PC-9 (cell line): ENCODE measurements at places on chromosomes 16 and 17.

DNA sequence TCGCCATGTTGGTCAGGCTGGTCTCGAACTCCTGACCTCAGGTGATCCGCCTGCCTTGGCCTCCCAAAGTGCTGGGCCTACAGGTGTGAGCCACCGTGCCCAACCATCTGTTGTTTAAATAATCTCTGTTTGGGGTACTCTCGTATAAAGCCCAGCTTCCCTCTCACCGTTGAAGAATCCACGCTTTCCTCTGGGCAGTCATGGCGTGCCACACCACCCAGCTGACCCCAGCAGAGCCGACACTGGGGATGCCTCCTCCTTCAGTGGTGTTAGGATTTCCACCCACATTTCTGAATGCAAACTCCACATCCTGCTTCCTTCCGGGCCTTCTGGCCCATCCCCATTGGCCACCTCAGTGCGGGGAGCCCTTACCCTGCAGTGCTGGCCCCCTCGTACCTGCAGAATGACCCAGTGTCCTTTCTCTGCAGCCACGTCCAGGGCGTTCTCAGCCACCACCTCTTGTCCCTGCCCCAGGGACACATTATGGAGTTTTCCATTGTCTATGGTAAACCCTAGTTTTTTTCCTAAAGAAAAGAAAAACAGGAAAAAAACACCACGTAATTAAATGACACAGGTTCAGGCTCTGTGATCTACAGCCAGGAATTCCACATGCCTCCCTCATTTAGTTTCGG, 60.4 kb downstream of the PGS1 start:
- no peaks in the 10 kb centered on the region for H3K36me3 ChIP-seq
- H3K27me3 ChIP-seq: no peaks in the 10 kb centered on the region
- no peak overlapping the region for H3K27ac ChIP-seq
- H3K4me1 ChIP-seq: no peaks in the 10 kb centered on the region

DNA sequence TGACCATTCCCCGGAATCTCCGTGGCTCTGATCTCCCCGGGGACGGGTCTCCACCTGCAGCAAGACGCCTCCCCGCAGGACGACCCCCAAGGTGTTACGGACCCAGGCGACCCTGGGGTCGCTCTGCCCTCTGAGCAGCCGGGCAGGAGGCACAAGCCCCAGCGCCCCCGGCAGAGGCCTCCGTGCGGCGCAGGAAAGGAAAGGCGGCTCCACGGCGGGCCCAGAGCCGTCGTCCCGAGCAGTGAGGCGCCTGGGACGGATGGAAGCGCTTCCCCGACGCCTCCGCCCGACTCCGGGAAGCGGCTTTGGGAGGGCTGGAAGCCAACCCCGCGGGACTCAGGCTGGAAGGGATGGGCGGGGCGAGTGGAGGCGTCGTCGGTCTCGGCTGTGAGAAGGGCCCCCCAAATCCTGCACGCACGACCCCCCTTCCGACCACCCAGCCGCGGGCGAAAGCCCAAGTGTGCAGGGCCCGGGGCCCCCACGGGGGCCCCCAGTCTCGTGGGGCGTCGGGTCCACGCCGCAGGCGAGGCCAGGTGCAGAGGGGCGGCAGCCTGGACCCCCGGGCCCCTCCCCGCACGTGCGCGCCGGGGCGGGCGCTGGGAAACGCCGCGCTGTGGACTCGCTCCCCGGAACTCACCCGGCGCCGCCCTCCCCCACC, 32.7 kb upstream of the RPH3AL start:
- no peaks in the 10 kb centered on the region for H3K27me3 ChIP-seq
- H3K4me3 ChIP-seq: peak overlapping the region; percentile 52; the same call in 1 of the 2 replicates
- no peak for DNase-seq
- H3K4me1 ChIP-seq: 0 out of 2 replicates have a peak, but pooled peaks cover 3% of the 10 kb centered on the region
- no peak overlapping the region for H3K27ac ChIP-seq
- no peaks in the 10 kb centered on the region for H3K36me3 ChIP-seq

DNA sequence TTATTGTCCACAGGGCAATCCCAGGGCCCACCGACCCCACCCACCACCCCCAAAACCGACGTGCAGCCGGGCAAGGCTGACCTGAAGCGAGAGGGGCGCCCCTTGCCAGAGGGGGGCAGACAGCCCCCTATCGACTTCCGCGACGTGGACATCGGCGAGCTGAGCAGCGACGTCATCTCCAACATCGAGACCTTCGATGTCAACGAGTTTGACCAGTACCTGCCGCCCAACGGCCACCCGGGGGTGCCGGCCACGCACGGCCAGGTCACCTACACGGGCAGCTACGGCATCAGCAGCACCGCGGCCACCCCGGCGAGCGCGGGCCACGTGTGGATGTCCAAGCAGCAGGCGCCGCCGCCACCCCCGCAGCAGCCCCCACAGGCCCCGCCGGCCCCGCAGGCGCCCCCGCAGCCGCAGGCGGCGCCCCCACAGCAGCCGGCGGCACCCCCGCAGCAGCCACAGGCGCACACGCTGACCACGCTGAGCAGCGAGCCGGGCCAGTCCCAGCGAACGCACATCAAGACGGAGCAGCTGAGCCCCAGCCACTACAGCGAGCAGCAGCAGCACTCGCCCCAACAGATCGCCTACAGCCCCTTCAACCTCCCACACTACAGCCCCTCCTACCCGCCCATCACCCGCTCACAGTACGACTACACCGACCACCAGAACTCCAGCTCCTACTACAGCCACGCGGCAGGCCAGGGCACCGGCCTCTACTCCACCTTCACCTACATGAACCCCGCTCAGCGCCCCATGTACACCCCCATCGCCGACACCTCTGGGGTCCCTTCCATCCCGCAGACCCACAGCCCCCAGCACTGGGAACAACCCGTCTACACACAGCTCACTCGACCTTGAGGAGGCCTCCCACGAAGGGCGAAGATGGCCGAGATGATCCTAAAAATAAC, 3.0 kb downstream of the SOX9 start:
- peaks cover 24% of the 10 kb centered on the region for H3K36me3 ChIP-seq
- peak overlapping the region; percentile 90 for H3K4me3 ChIP-seq
- H3K4me1 ChIP-seq: peaks cover 55% of the 10 kb centered on the region
- no peaks in the 10 kb centered on the region for H3K27me3 ChIP-seq

DNA sequence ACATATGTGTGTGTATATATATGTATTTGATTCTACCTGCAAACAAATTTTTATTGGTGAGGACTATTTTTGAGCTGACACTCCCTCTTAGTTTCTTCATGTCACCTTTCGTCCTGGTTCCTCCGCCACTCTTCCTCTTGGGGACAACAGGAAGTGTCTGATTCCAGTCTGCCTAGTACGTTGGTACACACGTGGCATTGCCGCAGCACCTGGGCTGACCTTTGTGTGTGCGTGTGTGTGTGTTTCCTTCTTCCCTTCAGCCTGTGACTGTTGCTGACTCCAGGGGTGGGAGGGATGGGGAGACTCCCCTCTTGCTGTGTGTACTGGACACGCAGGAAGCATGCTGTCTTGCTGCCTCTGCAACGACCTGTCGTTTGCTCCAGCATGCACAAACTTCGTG, 29.4 kb upstream of the CACNG5 start:
- H3K27me3 ChIP-seq: no peaks in the 10 kb centered on the region
- DNase-seq: no peak
- H3K4me3 ChIP-seq: no peak overlapping the region
- H3K36me3 ChIP-seq: no peaks in the 10 kb centered on the region
- no peak overlapping the region for H3K27ac ChIP-seq
